Suprapubic skin (tissue), 4 donors: ENCODE measurements at places on chromosomes 11 and 22. TPM values are rescaled to one million over a fixed set of nuclear protein-coding genes. Genes with fewer than 3 reads are reported as not detected.

Gene CDC42EP1
- total RNA-seq: 80.9 TPM

- no peak for DNase-seq
Observed at GRCh38 chr11:93541884-93542810, 1.0 kb downstream of the SMCO4 start.

- no peak for DNase-seq
Observed at GRCh38 chr11:74442636-74443035, 24.7 kb downstream of the KCNE3 start.

Gene NCR3LG1
- 6.7 TPM for total RNA-seq

Gene FAM118B
- total RNA-seq: 11.1 TPM

DNA sequence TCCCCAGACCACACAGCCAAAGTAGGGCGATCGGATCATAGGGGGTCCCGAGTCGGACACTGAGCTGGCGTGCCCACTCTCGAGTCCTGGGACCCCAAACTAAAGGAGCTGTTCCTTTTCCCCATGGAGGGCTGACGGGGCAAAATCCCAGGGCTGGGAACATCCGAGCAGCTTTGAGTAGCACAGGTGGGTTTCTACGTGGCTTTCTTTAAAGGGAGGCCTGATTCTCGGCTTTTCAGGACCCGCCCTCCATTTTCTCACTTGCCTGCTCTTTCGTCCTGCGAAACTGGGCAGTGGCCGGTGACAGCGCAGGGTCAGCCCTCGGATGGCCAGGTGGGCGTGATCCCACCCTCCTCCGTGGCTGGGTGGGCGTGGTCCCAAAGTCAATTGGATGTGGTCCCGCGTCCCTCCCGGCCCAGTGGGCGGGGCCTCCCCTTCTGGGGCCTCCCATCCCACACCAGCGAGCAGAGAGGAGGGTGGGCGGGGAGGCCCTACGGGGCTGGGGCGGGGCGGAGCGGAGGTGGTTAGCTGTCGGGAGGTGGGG is 17.5 kb upstream of the TXNRD2 start:
- DNase-seq: peak; percentile 90

DNA sequence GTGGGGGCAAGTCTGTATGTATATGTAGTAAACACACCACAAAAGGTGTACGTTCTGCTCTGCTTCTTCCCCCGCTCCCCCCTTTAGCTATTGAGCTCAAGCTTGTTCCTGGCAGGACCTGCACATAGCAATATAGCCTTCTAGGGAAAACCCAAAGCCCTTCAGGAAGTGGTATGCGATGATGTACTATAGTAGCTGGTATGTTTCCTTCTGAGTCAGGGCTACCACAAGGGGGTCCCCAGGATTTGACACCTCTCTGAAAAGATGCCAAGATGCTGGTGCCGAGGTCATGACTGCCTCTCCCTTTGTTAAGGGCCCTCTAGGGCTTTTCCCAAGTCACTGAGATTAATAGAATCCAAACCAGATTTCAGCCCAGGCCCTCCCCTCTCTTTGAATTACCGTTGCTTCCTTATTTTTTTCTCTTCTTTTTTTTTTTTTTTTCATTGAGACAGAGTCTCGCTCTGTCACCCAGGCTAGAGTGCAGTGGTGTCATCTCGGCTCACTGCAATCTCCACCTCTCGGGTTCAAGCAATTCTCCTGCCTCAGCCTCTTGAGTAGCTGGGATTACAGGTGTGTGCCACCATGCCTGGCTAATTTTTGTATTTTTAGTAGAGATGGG is 268.4 kb downstream of the ETS1 start:
- DNase-seq: no peak

- DNase-seq: no peak
Observed at GRCh38 chr11:71977743-71978418, 20.8 kb upstream of the IL18BP start.
